ENCODE measurements at places on chromosomes 2 and 18.

DNA sequence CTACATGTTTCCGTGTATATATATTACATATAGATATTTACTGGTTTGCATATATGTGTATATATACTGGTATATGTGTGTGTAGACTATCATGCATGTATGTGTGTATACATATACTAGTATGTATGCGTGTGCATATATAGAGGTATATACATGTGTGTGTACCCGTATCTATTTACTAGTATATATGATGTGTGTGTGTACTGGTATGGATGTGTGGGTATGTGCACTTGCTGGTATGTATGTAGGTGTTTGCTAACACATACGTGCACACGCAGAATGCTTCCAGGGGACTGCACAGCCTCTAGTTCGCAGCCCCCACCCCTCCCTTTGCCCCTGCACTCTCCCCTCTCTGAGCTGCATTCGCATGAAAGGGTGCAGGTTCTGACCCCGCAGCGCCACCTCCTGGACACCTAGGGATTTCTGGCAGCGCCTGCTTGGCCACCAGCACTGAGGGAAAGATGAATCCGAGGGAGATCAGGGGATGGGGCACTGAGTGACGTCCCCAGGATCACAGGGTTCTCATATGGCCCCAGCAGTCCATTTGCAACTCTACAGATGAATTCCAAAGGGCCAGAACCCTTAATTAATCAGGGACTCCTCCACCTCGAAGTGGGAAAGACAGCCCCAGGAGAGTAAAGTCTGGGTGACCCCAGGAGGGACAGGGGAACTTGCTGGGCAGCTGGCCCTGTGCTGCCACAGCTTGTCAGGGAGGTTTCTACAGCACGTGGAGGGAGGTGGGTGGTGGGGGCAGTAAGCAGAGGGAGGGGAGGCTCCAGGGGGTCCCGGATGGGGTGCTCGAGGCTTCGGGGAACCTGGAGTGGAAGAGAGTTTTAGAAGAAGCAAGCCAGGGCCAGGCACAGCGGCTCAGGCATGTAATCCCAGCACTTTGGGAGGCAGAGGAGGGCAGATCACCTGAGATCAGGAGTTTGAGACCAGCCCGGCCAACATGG is 66.8 kb upstream of the ASAP2 start:
- DNase-seq, result peak; percentile 42

DNA sequence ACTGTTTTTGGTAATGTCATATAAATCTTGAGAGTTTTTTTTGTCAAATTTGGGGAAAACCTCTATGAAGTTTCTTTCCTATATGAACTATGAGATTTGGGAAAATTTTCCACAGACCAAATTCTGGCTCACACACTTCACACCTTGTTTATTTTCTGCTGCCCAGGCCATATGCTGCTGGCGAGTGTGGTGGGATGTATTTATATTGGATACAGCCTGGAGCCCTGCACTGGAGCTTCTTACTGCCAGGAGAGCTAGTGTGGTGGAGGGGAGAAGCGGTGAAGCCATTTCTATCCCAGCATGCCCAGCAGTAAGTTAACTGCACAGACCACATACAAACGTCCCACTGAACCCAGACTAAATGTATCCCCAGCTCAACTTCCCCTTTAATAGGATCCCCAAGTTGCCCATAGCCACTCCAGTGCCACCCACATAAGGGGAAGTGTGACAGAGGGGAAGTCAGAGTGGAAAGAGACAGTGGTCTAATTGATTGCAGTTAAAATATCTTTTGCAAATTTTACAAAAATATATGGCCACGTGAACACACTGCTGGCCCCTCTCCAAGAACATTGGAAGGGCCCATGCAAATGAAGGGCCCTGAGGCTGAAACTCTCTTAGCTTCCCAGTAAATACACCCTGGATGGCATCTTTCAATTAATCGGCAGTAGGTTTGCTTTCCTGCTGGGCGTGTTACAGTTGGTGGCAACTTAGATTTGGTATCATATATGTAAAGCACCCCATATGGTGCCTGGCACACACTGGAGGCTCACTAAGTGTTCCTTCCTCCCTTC is 146.6 kb upstream of the ITGA6 start:
- no peak for DNase-seq

- DNase-seq, result no peak
These were observed 350.4 kb upstream of the ZC3H15 start for GRCh38 chr2:186135686-186136085.

GRCh38 chr18:13159579-13159978 is 59.0 kb upstream of the LDLRAD4 start:
- peak; percentile 40 for DNase-seq

DNA sequence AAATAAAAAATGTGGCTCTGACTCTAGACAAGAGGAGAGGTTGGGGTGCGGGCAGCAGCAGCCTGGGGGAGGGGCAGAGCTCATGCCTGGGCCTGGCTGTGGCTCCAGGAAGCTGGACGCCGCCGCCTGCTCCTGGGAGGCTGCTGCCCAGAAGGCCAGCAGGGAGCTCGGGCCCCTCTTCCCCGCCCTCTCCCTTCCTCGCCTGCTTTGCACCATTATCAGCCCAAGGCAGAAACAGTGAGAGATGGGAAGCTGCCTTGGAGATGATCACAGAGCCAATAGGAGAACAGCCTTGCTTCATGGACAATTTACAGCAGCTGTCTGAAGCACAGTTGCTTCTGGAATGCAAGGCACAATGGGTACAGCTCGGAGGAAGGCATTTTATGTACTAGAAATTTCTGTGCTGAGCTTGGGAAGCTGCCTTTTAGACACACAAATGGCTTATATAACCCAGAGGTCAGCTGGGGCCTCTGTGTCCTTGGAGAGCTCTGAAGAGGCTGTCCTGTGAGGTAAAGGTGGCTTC is 55.3 kb upstream of the AFF3 start:
- DNase-seq, result no peak

DNA sequence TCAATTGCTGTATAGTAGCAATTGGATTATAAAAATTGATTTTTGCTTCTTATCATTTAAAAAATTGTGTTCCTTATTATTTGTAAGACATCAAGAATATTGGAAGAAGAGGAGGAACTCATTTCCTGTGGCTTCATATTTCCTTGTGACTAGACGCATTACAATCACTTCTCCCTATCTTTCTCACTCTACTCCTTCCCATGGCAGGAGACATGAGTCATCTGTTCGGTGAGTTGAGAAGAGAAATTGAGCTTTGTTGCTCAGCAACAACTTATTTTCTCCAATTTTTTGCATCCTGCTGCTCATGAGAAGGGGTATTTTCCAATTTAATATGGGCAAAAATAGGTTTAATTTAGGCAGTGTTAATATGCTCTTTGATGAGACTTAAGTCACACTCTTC is 1783.9 kb downstream of the SUCLG1 start:
- no peak for DNase-seq

DNA sequence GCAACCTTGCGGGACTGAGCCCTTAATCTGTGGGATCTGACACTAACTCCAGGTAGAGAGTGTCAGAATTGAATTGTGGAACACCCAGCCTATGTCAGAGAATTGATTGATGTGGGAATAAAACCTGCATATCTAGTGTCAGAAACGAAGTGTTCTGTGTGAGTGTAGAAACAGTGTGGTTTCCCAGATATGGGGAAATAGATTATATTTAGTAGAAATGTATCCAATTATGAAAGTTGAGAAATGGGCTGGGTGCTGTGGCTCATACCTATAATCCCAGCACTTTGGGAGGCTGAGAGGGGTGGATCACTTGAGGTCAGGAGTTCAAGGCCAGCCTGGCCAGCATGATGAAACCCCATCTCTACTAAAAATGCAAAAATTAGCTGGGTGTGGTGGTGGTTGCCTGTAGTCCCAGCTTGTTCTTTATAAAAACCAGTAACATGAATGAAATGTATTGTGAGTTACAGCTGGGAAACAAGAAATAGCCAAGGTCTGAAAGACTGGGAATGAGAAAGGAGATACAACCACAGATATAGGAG is 4.3 kb upstream of the TP53I3 start:
- no peak for DNase-seq

- DNase-seq, result no peak
These were observed 94.3 kb downstream of the ZFP36L2 start for GRCh38 chr2:43131890-43132682.
